T1000 (cell line): ENCODE measurements at places on chromosomes 7 and 10.

GRCh38 chr7:47066976-47067614, 514.8 kb downstream of the TNS3 start:
- DNase-seq, result no peak

GRCh38 chr7:35596061-35596460, 98.9 kb downstream of the HERPUD2 start:
- DNase-seq, result no peak

GRCh38 chr7:45574669-45575500, 717 bp downstream of the ADCY1 start:
- DNase-seq, result peak; percentile 18

DNA sequence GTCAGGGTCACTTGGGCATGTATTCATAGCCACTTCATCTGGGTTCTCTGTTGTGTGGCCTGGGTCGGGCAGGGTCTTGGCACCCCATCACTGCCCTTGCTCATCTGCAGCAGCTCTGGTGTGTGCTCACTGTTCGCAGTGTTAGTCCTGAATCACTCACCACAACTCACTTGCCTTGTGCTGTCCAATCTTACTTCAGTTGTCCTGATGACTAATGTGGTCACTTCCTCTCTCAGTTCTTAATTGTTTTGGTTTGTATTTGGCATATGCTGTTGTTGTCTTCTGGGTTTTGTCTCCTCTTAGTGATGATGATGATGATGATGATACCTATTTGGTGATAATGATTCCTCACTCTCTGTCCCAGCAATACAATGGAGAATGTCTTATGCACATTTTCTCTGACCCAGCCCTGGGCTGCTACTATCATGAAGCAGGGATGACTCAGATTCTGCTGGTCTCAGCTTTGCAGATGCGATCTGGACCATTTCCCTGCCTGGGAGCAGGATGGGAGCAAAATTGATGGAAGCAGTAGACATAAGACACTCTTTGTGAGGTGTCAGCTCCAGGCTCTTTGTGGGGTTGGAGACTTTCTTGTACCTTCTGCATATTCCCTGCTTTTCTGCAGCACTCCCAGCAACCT, 17.0 kb downstream of the ADRA2A start:
- DNase-seq, result no peak

DNA sequence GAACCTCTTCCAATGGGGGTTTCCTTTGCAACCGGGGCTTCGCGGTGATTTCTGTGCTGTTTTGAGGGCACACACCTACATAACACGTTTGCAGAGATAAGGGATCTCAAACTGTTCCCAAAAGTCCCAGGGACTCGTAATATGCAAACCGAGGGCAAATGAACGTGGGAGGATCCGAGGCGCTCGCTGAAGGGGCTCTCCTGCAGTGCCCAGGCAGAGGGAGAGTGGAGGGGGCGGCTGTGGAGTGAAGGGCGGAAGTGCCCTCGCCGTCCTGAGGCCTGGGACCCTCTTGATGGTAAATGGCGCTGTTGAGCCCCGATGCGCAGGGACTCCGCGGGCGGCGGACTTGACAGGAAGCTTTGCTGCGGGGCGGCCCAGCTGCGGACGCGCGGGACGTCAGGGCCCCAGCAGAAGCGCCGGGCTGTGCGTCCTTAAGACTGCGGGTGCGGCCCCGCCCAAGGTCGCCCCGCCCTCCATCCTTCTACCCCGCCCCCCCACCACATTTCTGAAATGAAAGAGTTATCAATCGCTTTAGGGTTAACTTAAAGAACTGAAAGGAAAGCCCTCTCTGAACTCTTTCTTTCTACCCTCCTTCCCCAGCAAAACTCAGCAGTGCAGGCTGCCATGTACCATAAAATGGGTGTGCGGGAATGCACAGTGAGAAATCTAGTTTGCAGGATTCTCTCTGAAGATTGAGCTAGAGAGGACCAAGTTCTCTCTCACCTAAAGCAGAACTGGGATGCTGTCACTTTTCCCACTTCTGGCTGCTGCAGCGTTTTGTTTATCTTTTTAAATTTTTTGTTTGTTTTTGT, 151.8 kb upstream of the YAE1 start:
- peak; percentile 32 for DNase-seq
